SK-N-MC (cell line): ENCODE measurements at places on chromosomes 2 and 18.

DNA sequence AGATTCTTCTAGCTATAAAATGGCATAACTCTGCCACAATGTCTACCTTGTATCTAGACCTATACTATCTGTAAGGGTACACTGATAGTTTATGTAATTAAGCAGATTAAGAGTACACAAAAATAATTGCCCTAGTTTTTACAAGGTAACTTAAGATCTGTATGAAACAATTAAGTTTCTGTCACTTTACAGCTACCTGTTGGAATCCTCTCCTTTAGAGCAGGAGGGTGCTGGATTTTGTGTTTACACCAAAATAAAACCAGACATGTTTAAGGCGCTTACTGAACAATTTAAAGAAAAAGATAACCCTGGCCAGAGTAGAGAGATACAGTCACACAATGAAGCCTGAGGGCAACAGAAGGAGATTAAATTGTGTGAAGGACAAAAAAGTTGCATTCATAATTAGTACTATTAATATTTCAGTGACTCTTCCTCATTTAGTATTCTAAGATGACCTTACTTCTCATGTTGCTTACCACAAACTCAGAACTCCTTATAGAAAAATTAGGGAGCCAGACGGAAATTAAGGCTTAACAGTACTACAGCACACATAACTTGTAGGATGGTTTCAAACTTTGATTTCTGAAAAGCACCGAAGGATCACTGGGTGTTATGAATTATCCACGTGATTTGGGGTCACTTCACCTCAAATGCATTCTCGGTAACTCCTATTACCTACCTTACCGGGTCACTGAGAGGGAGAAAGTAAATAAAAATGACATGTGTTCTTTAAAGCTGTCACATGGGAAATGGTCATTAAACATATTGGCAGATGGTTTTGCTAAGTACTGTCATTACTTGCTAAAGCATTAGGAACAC lies 1.0 kb downstream of the DARS1 start:
- DNase-seq = no peak

GRCh38 chr18:63476668-63477067 lies at the start of gene SERPINB5:
SERPINB5 (plus strand) TSS chr18:63476958; CDS start chr18:63484429, 7,471 bp downstream.
- DNase-seq = no peak

DNA sequence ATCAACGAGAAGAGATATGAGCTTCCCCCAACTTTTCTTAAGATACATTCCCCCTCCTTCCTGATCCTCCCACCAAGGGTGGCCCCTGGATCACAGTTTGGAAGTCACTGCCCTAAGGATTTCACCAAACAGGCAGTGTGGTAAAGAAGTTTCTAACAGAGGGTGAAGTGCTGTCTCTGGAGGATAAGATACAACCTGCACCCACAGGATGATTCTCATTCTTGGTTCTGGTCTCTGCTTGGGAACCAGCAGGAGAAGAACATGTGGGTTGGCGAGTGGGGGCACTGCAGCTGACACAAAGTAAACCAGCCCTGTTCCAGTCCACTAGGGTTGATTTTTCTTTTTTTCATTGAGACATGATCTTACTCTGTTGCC lies 9.3 kb downstream of the NFE2L2 start:
- no peak for DNase-seq

- no peak for DNase-seq
These were observed 12.9 kb downstream of the STAT1 start for GRCh38 chr2:191001032-191001431.

- DNase-seq = no peak
These were observed 99.6 kb upstream of the CERS6 start for GRCh38 chr2:168356477-168356835.

DNA sequence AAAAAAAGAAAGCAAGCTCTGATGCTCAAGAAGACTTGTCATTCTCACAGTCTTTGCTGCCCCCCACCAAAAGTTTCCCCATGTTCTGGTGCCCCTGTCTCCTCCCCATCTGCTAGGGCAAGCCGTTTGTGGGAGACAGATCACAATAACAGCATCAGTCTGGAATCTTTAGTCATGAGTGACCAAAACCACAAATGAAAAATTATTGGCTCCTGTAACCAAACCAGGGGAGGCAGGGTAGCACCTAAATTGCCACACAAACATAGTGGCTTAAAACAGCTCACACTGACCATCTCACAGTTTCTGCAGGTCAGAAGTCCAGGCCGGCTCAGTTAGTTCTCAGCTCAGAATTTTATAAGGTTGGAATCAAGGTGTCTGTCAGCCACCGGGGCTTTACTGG lies 9.1 kb upstream of the B3GNT7 start:
- no peak for DNase-seq
